Activated naive CD8-positive, alpha-beta T cell treated with anti-CD3 and anti-CD28 coated beads, Interleukin-2, amount 50 U/mL, for 24 hours (primary cell): ENCODE measurements at places on chromosomes 6 and 20.

GRCh38 chr6:33205191-33206026, 954 bp downstream of the HSD17B8 start:
- H3K4me3 ChIP-seq, result peak overlapping the region; percentile 87
- H3K36me3 ChIP-seq, result peaks cover 46% of the 10 kb centered on the region
- peak overlapping the region; percentile 95 for H3K27ac ChIP-seq
- peaks cover 72% of the 10 kb centered on the region for H3K4me1 ChIP-seq
- H3K27me3 ChIP-seq, result no peaks in the 10 kb centered on the region
- DNase-seq, result peak; percentile 65

DNA sequence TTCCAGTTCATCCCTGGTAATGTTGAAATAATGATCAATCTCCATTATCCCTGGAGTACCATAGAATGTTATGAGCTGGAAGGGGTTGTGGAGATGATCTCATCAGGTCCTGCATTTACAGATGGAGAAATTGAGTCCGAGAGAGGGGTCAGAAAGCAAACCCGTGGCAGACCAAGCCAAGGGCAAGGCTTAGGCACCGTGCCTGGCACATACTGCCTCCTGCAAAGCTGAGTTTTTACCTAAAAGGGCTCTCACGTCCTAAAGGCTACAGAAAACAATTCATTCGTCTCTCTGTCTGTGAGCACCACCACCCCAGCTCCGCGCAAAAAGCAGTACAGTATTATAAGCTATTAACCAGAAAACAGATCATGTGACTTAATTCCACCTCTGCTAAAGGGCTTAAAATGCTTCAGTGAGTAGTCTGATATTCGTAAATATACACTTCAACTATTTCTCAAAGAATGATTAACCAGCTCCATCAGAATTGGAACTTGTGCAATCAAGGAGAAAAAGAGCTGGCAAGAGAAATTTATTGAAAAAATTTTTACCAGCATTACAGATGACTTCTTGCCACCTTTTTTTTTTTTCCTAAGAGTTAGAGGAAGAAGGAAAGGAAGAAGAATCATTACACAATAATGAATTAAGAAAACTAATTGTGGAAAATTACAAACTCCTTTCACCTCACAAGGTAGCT, 3.4 kb upstream of the PARD6B start:
- H3K27me3 ChIP-seq, result no peaks in the 10 kb centered on the region
- no peak for DNase-seq
- peaks cover 26% of the 10 kb centered on the region for H3K4me1 ChIP-seq
- no peaks in the 10 kb centered on the region for H3K36me3 ChIP-seq

DNA sequence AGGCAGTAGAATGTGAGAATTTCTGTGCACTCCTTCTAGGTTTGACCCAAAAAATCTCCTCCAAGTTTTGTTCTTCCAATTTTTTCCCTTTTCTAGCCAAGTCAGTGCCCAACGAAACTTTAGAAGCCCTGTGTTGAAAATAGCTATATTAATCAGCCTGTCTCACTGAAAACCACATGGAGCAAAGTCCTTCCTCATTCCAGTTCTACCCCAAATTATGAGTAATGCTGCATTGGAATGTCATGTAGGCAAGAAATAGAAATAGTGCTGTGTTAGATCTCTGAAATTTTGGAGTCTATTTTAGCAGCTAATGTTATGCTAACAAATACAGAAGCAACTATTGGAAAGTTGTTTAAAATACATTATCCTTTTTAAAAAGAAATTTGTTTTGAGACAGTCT, 725.5 kb downstream of the TBC1D32 start:
- H3K4me3 ChIP-seq, result no peak overlapping the region
- no peak overlapping the region for H3K27ac ChIP-seq
- H3K36me3 ChIP-seq, result no peaks in the 10 kb centered on the region

DNA sequence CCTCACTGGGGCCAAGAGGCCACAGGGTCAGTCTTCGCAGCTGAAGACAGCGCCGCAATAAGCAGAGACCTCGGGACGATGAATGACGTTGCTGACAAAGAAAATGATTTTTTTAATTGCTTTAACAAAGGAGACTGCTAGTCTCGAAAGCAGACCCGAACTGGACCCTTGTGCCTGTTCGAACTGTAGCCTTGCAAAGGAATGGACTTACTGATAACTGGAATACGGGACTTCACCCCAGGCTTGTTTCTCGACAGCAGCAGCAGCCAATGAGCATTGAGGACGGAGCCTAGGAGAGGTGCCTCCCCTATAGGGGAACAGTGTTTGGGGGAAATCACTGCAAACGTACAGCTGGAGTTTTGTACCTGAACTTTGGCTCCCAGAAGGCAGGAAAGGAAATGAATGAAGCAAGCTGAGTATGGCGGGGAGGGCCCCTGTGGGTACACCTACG, 1.3 kb upstream of the TAF4 start:
- H3K36me3 ChIP-seq, result peaks cover 4% of the 10 kb centered on the region
- peak overlapping the region; percentile 81 for H3K27ac ChIP-seq
- H3K4me1 ChIP-seq, result peaks cover 40% of the 10 kb centered on the region

GRCh38 chr20:19867074-19867473, 109.0 kb downstream of the RIN2 start:
- peaks cover 7% of the 10 kb centered on the region for H3K27me3 ChIP-seq
- H3K4me1 ChIP-seq, result no peaks in the 10 kb centered on the region
- H3K36me3 ChIP-seq, result no peaks in the 10 kb centered on the region
- no peak for DNase-seq
- no peak overlapping the region for H3K27ac ChIP-seq

GRCh38 chr20:38907918-38908677, 18.1 kb upstream of the FAM83D start:
- no peak for DNase-seq
- H3K27ac ChIP-seq, result peak overlapping the region; percentile 52
- H3K4me3 ChIP-seq, result no peak overlapping the region
- no peaks in the 10 kb centered on the region for H3K27me3 ChIP-seq

GRCh38 chr6:78962448-78962847, 95.1 kb downstream of the IRAK1BP1 start:
- no peak overlapping the region for H3K27ac ChIP-seq
- no peaks in the 10 kb centered on the region for H3K4me1 ChIP-seq
- no peak overlapping the region for H3K4me3 ChIP-seq
- DNase-seq, result no peak
- H3K27me3 ChIP-seq, result no peaks in the 10 kb centered on the region

DNA sequence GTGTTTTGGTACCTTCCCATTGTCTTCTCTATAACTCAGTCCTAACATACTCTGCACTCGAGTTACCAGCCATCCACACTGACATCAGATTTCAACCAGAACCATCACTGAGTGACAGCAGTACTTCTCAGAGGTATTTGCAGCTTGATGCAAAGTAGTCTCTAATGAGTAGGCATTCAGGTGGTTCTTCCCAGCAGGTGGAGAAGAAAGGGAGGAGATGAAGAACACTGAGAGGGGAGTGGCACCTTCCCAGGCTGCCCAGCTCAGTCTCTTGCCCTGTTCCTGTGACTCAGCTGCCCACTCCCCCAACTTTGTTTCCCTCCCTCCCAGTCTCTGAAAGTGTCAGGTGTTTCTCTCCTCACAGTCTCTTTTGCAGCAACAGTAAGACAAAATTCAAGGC, 38.7 kb upstream of the SMIM28 start:
- peaks cover 15% of the 10 kb centered on the region for H3K27me3 ChIP-seq
- DNase-seq, result no peak
- no peaks in the 10 kb centered on the region for H3K36me3 ChIP-seq
- H3K4me1 ChIP-seq, result no peaks in the 10 kb centered on the region
- H3K4me3 ChIP-seq, result no peak overlapping the region

DNA sequence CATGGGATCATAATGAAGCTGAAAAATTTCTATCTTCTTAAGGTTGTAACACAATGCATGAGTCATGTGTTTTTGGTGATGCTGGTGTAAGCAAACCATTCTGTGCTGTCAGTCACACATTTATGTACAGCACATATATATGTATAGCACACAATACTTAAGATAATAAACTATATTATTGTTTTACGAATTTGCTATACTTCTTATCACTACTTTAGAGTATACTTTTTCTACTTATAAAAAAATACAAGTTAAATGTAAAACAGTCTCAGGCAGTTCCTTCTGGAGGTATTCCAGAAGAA, 920.1 kb upstream of the FLRT3 start:
- no peaks in the 10 kb centered on the region for H3K4me1 ChIP-seq
- no peak overlapping the region for H3K27ac ChIP-seq
- no peaks in the 10 kb centered on the region for H3K36me3 ChIP-seq
- no peak overlapping the region for H3K4me3 ChIP-seq
- H3K27me3 ChIP-seq, result no peaks in the 10 kb centered on the region

DNA sequence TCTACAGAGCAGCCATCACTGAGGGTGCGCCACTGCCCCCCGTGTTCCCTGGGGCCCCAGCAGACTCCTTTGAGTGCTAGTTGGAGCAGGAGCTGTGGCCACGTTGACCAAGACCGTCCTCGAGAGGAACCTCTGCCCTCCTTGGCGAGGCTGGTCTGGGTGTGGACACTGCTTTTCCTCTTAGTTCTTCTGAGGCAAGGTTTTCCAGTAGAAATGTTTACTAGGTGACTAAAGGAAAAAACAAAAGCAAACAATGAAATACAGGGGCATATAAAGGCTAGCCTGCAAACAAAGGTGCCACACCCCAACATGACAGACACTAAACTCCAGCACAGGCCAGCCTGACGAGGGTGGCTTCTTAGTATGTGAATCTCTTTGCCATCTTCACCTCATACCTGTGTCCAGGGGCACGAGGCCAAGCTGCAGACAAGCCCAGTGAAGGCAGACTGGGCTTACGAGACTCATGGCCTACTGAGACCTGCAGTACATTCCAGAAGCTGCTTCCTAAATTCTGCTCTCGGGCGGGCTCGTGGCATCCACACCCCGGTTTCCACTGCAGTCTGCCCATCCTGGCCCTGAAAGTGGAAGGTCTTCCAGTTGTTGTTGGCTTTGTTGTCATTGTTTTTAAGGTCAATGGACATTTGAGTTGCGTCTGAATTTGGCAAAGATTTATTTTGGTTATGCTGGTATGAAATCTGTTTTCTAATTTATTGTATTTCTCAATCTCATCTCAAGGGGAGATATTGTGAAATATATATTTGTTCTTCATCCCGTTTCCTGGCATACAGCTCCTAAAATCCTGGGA, 39.2 kb downstream of the FAM50B start:
- H3K36me3 ChIP-seq, result no peaks in the 10 kb centered on the region
- no peak overlapping the region for H3K27ac ChIP-seq
- H3K4me1 ChIP-seq, result no peaks in the 10 kb centered on the region
